ENCODE measurements at places on chromosomes 4 and X.

DNA sequence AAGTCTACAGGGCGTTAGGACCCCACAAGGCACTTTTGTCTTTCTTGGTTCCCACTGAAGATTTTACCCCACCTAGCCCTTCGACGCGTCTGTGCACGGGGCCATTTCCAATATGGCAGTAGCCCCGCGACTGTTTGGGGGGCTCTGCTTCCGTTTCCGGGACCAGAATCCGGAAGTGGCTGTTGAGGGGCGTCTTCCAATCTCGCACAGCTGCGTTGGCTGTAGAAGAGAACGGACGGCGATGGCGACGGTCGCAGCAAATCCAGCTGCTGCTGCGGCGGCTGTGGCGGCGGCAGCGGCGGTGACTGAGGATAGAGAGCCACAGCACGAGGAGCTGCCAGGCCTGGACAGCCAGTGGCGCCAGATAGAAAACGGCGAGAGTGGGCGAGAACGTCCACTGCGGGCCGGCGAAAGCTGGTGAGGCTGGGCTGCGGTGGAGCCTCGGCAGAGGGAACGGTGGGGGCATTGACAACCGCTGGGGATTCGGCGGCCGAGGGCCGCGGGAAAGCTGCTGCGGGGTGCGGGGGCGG, at the start of gene USP11:
Gene USP11 (plus strand): TSS at position 207 of the 530 bp plus-strand sequence. CDS start 35 bp downstream, at position 242.
- DNase-seq = peak; percentile 35

GRCh38 chr4:120520761-120521160, 401.8 kb downstream of the PRDM5 start:
- no peak for DNase-seq

GRCh38 chrX:43655151-43656004, 721 bp upstream of the MAOA start:
- DNase-seq = peak; percentile 9

DNA sequence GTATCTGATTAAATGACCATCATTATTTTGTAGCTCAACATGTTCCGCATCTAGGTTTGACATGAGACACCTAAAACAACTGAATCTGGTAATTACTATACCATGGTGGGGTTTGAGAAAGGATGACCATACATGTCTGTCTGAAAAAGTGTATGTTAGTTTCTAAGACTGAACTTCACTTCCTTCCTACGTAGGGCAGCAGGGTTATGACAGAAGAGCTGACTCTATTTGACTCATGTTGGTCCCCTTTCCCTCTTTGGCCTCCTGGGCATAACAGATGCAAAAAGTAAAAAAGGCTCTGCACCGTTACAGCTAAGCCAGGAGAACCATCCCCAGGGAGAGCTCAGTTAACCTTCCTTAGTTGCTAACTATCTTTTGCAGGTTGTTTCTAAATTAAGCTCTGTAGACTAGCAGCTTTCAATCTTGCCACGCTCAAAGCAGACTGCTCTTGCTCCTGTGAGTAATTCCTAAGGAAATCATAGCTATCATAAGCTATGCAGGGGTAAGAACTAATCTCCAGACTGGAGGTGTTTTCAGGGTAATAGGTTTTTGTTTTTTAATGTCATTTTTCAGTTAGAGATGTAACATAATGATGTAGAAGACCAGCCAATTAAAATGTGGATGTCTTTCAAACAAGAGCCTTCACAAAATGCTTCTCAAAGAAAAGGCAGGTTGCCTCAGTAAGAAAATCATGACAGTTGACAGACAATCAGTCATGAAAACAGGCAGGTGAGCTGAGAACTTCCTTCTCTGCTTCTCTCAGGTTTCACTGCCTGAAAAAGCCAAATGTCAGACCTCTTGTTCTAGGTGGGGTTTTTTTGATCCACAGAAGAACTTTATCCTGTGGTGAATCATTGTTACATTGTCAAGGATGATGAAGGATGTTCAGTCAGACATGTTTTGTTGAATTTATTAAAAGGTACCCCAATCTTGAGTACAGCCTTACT, 66.9 kb upstream of the DAPP1 start:
- no peak for DNase-seq

- DNase-seq = no peak
These were observed 21.9 kb upstream of the HERC6 start for GRCh38 chr4:88356771-88357170.

DNA sequence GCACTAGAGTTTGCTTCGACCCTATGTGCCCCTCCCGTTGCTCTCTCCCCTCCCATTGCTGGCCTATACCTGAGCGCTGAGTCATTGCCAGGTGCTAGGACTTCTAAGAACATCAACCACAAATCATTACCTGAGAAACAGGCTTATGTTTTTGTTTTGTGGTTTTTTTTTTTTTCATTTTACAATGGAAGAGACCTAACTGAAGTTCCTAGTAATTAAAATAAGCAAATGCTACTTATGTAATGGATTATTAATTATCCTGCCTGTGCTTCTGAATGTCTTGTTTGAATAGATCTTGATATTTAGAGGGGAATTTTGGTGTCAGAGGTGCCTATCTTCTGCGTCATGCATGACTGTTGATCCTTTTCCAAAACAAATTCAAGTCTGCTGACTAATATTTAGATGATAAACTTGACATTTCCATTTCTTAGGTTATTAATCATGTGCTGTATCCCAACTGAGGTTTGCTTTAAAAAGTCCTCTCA, 275.4 kb upstream of the CPEB2 start:
- no peak for DNase-seq

- DNase-seq = no peak
These were observed 28.4 kb upstream of the CXCL8 start for GRCh38 chr4:73711989-73712388.

DNA sequence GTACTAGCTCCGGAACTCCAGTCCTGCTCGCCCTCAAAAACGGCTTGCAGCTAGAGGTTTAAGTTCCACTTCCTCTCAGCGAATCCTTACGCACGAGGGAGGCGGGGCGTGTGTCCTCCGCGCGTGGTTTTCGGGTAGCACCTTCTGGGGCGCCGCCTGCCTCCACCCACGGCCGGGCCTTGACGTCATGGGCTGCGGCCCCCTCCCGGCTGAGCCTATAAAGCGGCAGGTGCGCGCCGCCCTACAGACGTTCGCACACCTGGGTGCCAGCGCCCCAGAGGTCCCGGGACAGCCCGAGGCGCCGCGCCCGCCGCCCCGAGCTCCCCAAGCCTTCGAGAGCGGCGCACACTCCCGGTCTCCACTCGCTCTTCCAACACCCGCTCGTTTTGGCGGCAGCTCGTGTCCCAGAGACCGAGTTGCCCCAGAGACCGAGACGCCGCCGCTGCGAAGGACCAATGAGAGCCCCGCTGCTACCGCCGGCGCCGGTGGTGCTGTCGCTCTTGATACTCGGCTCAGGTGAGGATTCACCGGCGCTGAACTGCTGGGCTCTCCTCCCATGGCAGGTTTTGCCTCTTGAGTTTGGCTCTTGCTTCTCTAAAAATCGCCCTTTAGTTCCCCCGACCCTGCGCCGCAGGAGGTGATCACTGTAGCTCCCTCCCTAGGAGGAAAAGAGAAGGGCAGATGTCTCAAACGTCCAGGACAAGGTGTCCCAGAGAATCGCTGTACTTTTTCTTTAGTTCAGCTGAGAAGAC, at the start of gene AREG:
Gene AREG (plus strand): TSS at position 246 of the 752 bp plus-strand sequence. CDS start 210 bp downstream, at position 456.
- peak; percentile 92 for DNase-seq

Measured in activated CD4-positive, alpha-beta T cell treated with anti-CD3 and anti-CD28 coated beads, Interleukin-2, amount 50 U/mL, for 1 hour (primary cell).